ENCODE measurements at places on chromosomes 11 and 22.

DNA sequence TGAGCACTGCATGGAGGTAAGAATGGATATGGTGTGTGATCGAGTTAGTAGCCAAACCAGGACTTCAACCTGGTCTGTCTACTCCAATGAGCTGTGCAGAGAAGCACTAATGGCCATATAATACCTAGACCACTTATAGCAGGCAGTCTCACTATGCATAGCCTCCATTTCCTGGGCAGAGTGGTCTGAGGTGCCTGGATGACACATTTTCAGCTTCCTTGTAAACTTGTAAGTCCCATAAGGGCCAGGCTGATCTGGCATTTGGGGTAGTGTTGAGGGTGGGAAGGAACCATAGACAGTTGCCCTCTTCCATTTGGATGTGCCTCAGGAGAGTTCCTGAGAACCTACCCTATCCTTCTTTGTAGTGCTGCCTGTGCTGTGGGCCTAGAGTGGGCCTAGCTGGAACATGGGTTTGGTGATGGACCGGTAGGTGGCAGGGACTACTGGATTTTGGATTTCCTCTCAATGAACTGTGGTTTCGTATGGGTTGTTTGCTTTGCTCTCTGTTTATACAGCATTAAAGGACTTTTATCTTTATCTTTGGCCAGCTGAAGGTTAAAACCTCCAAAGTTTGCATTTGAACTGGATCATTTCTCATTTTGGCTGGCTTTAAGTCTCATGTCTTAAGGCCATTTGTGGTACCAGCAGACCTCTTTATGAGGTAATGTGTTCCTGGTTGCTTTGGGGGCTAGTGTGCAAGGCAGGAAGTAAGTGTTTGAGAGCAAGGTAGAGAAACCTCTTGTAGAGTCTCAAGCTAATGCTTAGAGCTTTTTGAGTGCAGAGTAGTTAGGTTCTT is 86.9 kb downstream of the STIM1 start:
- no peak for DNase-seq

- no peak for DNase-seq
Observed at GRCh38 chr11:63869171-63869591, 30.3 kb downstream of the MARK2 start.

GRCh38 chr11:119509969-119510401 is 87.0 kb upstream of the THY1 start:
- DNase-seq, result peak; percentile 96

- DNase-seq, result no peak
Observed at GRCh38 chr11:134734141-134734845, 322.3 kb upstream of the B3GAT1 start.

GRCh38 chr11:1852271-1852876 is 510 bp upstream of the LSP1 start:
- DNase-seq, result no peak

- peak; percentile 58 for DNase-seq
Observed at GRCh38 chr11:35305670-35306382, 113.5 kb downstream of the SLC1A2 start.

- peak; percentile 62 for DNase-seq
Observed at GRCh38 chr11:93740031-93740729, 1.1 kb downstream of the TAF1D start.

DNA sequence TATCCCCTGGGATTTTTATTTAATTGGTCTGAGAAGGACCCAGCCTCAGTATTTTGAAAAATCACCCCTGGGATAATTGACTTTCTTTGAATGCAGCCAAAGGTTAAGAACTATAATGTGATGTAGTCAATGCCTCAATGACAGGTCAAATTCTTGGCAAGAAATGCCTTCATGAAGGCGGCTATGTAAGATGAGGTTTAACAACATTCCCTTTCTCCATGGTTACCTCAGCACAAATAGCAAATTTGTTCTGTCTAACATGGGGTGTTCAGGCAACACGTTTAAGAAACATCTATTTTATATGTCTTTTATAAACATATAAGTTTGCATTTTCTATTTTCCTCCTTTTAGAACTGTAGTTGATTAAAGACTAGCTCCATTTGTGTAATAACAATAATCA is 5.3 kb downstream of the SLN start:
- peak; percentile 44 for DNase-seq
